ENCODE measurements at places on chromosomes 4 and X.

DNA sequence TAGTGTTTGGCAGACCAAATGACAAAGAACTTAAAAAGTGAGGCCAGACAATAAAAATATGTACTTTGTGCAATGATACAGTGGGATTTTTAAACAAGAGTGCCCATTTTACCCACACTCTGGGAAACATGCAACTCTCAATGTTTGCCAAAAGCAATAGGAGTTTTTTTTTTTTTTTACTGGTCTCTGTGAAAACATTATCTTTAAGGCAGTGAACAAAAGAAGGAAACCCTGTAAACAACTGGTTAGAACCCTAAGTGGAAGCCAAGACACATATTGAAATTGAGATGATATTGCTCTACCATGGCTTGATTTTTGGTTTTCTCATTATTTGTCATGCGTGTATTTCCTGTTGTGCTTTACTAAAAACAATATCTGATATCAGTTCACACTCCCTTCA, 67.2 kb upstream of the PPP3CA start:
- no peak for DNase-seq

- DNase-seq = no peak
Measured at GRCh38 chr4:30870513-30870912, 150.3 kb downstream of the PCDH7 start.

DNA sequence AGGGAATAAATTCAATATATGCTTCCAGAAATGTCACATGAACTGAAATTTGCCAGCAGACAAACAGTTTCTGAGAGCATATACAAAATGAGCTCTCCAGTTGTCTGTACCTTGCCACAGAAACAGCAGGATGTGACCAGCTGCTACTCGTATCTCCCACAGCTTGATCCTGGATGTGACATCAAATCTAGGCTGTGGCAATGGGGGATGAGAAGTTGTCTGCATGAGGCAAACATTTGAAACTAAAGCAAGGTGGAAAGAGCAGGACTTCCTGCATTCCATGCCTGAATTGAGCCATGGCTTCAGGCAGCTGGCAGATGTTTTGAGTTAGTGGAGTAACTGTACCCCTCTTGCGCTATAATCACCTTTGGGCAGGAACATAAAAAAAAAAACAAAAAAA, 1724.0 kb downstream of the RPA4 start:
- DNase-seq = no peak

- DNase-seq = no peak
Measured at GRCh38 chr4:46549125-46549524, 159.2 kb upstream of the GABRA2 start.

DNA sequence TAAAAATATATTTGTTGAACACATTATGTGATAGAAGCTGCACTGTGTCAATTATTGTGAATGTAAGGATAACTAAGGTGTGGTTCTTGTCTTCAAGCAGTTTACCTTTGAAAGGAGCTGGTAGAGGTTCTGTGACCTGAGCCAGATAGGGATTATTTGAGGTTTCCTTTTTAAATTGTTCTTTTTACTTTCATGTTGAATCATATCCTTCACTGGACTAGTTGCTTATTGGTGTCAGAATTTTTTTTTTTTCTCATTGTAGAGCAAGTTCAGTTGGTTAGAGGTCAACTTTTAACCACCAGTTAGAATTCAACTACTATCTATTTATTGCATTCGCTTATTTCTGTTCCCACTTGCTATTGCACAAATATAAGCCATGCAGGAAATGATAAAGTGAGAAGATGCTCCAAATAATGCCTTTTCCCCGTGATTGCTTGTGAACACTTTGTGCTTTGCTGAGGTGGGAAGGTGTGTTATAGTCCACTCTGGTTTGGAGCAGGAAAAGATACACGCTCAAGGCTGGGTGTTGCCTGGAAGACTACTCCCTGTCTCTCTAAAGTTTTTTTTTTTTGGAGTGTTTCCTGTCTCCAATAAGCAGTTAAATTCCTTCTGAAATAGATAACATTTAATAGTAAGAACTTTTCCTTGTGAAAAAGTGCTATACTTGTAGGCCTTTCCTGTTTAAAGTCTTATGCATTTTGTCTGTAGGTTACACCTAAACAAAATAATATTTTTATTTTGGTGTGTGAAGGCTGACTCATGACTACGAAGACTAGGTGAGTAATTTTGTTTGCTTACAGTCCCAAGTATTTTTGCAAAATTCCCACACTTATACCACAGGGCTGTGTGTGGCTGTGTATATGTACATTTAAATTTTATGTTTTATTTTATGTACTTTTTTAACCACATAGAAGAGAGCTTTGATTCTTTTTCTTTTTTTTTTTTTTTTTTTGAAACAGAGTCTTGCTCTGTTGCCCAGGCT, 83.8 kb upstream of the LCORL start:
- no peak for DNase-seq

- no peak for DNase-seq
Measured at GRCh38 chrX:14554131-14554715, 24.9 kb downstream of the GLRA2 start.

DNA sequence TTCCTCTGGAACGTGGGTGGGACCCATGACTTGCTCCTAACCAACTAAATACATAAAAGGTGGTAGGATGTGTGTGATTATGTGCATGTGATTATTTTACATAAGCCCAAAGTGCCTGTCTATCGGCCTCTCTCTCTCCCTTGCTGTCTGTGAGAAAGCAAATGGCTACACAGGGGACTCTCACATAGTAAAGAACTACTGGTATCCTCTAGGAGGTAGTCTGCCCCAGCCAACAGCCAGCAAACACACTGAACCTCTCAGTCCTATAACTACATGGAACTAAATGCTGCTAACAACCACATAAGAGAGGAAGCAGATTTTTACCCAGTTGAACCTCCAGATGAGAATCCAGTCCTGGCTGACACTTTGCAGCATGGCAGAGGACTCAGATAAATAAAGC, 1249.4 kb downstream of the ADGRL3 start:
- DNase-seq = no peak

DNA sequence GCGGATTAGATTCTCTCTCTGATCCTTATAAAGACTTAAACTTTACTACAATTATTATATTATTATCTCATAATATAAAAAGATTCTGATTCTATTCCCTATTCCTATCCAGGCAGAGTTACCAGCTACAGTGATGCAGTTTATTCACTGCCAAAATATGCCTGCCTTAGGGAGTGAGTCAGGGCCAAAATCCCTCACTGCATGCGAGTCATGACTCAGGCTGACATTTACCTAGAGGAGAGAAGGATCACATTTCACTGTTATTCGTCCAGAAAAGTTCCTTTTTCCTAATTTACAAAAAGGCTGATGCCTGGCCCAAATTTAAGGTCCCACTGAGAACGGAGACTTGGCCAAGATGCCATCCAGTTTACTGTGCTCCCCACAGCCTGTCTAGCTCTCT, 168.5 kb upstream of the LDB2 start:
- DNase-seq = no peak

DNA sequence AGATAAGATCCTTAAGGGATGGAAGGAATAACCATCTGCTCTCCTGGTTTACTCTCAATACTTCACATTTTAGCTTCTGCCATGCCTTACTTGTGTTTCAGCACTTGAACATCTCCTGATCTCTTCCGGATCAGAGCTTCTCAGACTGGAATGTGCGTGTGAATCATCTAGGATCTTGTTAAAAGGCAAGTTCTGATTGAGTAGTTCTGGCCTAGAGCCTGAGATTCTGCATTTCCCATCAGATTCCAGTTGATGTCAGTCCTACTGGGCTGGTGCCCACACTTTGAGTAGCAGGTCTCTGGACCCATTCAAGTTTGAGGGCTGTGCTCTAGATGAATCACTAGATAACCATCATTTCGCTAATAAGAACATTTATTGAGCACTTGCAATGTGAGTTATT, 20.0 kb downstream of the NDP start:
- DNase-seq = no peak

- DNase-seq = no peak
Measured at GRCh38 chr4:110005461-110006056, 92.9 kb downstream of the EGF start.

GRCh38 chr4:170083541-170083940, 6.2 kb downstream of the AADAT start:
- DNase-seq = no peak

GRCh38 chr4:1369091-1369450, 22.1 kb downstream of the UVSSA start:
- no peak for DNase-seq

GRCh38 chr4:13427599-13428325, 56.4 kb downstream of the RAB28 start:
- no peak for DNase-seq

GRCh38 chr4:184342167-184342856, 124.6 kb upstream of the ENPP6 start:
- no peak for DNase-seq

DNA sequence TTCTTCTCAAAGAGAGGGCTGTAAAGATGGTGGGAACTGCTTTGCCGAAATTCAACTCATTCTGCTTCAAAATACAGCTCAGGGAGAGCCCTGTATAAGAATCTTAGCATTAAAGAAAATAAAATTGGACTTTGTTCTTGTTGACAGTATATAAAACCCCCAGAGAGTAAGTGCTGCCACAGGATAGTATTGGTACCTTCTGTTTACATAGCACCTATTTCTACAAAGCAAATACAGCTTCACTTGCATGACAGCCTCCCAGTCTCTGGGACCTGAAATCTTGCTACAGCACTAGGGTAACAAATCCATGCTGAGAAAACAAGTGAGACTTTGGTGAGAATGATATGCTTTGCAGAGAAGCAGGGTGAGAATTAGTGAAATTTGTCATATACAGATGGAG, 428.6 kb downstream of the ADGRL3 start:
- DNase-seq = no peak

DNA sequence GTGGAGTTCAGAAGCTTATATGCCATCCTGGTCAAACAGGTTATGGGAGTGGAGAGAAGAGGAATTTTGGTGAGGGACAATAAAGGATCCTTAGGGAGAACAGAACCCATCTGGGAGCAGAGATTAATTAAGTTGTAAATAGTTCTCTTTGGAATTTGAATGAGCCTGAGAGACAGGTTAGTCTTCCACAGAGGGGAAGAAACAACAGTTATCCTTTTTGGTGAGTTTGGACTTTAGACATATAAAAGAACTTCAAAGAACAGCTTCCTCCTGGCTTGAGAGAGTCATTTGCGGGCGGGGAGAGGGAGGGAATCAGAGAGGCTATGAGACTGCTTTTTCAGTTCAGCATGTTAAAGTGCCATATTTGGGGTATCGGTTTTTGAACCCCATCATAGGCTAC, 793.3 kb upstream of the MAGEB2 start:
- DNase-seq = no peak

GRCh38 chr4:116020141-116020722, 906.8 kb upstream of the NDST4 start:
- no peak for DNase-seq

DNA sequence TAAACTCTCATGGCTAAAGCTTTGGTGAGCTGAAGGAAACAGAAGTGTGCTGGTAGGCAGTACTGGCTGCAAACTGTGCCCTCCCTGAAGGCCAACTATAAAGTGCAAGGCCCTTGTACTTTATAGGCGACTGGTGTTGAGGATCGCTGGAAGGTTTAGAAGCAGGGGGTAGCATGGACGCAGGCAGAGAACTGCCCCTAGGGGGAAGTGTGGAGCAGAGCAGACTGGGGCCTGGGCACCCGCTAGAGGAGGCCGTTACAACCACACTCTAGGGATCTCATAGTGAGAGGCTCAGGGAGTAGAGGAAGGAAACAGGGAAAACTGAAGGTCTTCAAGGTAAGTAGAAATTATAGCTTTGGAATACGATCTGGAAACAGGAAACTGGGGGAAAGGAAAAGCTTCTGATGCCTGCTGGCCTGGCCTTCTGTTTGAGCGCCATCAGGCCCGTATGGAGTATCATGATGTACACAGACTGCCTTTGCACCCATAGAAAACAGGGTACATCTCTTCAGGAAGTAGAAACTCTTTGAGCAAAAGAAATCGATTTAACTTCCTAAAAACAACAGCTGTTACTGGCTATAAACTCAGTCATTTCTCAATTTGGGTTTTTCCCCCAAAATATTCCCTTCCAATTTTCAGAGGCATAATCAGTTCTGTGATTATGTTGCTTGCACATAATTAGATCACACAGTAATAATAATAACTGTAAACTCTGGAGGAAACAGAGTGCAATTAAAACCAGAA, 23.9 kb upstream of the TMSB4X start:
- DNase-seq = no peak

DNA sequence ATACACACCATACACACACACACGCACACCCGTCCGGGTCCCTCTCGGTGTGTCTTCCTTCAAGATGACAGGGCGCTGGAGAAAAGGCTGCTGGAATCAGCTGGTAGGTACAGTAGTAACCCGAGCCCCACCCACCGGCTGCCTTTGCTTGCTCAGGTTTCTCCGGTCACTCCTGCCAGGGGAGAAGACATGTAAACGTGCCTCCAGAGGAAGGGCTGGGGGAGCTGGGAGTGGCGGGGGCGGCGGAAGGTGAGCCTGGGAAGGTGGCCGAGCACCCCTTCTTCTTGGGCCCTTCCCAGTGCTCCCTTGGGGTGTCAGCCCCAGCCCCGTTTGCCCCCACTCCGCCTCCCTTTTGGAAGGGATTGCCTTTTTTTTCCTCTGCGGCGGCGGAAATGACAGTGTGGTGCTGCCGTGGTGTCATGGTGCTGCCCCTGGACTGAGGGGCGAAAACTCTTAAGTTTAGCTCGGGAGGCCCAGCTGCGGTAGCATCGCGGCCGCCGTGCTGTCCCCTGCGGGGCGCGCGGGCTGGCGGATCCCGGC, at the start of gene MID2:
MID2 (plus strand) TSS at position 169 of the 540 bp plus-strand sequence. CDS start 561 bp downstream, outside the sequence.
- no peak for DNase-seq

GRCh38 chrX:63713526-63713925, 71.5 kb downstream of the ARHGEF9 start:
- DNase-seq = no peak

DNA sequence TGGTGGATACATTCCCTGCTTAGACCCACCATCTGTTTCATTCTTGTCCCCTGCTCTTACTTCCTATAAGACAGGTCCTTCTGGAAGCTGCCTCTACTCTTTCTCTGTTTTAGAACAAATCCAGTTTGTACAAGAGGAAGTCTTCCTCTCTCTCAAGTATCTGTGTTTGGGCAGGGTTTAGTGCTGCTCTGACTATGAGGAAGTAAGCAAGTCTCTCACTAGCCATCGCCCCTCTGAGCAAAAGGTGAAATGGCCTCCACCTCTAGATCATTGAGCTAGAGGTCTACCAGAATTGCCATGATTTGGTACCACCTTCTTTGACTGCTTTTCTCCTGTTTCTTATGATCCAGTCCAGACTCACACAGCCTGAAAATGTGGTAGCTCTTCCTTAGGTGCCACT, 8.4 kb downstream of the BTK start:
- no peak for DNase-seq

GRCh38 chr4:40461879-40462278, 126.7 kb downstream of the CHRNA9 start:
- no peak for DNase-seq

- DNase-seq = no peak
Measured at GRCh38 chrX:17377091-17377717, 2.2 kb downstream of the NHS start.

DNA sequence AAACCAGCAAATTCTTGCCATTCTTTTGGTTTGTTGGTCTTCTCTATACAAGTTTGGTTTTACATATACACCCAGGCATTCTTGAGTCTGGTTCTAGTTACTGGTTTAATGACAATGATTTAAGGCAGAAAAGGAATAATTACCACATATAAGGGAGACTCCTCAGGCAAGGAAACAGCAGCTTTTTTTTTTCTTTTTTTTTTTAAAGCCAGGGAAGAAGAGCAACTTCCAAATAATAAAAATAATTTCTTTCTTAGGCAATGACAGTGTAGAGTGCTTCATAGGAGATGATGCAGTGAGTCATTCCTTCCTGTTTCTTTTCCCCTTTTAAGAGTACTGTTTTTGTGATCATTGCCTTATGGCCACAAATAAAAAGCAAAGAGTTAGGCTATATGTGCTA, 289.7 kb downstream of the DKK2 start:
- no peak for DNase-seq

Measured in substantia nigra (tissue), 51 donors.